Stimulated activated CD8-positive, alpha-beta memory T cell treated with anti-CD3 and anti-CD28 coated beads, Interleukin-4, amount 100 ng/mL, for 1 hour (primary cell): ENCODE measurements at places on chromosomes 2 and 18.

DNA sequence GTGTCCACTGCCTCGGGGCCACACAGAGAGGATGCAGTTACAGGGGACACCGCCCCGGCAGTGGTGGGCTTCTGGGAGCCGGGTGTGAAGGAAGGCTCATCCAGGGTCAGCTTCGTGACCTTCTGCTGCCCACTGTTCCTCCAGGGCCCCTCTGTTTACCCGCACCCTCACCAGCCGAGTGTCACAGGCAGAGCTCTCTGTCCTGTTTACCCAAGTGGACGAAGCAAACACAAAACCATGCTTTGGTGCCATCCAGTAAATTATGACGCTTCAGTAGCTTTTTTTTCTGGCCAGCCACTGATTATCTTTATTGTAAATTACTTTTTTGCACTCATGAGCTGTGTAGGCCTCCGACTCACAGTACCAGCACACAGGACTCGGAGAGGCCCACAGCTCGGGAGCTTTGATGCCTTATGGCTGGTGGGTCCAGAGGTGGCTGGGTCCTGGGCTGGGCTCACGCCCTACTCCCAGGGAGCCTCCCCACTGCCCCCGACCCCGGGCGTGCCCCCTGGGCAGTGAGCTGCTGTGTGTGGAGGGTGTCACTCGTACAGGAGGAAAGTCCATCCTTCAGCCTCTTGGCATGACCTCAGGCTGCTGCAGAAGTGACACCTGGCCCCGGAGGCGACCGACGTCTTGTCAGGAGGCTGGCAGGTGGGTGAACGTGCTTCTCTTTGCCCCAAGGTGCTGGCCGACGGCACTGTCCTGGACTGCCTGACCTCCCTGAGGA, 9.8 kb downstream of the D2HGDH start:
- no peak for DNase-seq

GRCh38 chr2:172513935-172514586, 41.8 kb upstream of the PDK1 start:
- no peak for DNase-seq

DNA sequence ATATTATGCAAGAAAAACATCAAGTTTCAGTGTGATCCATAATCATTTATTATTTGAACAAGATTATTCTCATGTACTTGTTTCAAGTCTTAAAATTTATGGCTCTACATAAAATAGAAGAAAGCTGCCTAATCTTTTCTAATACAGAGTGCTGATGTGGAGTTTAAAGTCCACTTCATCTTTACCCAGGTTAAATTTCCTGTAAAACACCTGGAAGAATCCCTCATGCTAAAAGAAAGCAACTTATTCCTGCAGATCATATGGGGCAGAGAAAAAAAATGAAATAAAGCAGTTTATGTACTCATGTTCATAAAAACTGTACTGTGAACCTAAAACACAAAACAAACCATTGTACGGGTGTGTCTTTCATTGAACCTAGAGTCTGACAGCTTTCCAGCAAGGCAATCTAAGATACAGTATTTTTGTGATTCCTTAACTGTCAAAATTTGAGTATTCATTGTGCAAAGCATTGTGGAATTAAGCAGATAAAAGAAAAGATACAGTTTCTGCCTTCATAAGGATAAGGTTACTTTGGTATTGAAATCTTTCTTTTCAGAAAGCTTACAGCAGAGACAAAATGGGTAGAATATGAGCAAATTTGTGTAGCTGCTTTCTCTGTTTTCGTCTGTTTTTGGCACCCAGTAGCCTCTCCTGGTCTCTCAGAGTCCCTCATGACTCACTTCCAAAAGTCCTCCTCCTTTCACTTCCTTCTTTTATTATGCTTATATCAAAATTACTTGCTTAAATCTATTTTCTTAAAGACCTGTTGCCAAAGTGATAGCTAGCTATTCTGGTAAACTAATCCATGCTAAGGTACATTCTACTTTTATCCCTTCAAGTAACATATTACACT, 26.9 kb upstream of the GLS start:
- no peak for DNase-seq

- DNase-seq: no peak
Observed at GRCh38 chr2:219001577-219002394, 8.6 kb upstream of the CRYBA2 start.

DNA sequence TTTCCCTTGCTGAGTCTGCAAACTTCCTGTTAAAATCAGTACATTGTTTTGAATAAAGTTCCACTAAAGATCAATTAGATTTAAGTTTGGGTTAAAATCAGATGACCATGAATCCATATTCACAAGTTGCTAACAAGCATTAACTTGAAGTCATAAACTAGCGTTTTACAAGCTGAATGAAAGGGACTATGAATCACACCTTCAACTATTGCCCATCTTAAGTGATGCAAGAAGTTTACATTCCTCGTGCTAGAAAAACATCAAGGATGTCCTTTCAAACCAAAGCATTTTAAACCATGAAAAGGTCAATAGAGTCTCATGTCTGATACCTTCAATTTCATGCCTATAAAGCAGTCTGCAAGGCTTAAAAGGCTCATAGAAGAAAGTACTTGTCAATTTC, 257.2 kb upstream of the SYT4 start:
- DNase-seq: no peak

DNA sequence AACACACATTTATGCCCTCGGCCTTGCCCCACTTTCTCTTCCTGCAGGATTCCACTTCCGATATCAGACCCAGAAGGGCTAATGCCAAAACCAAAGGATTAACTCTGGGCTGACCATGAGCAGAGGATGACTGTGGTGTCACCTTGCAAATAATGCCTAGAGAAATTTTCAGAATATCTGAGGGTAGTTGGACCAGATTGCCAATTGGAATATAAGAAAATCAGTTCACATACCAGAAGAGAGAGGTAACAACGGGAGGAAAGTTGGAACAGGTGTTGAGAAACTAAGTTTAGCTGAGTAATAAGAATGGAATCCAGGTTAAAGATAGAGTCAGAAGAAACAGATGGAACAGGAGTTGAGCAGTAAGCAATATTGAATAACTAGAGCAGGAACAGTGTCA, 232.7 kb upstream of the UBE2E3 start:
- no peak for DNase-seq

GRCh38 chr2:236536727-236537398, 32.8 kb upstream of the ACKR3 start:
- DNase-seq: peak; percentile 41

DNA sequence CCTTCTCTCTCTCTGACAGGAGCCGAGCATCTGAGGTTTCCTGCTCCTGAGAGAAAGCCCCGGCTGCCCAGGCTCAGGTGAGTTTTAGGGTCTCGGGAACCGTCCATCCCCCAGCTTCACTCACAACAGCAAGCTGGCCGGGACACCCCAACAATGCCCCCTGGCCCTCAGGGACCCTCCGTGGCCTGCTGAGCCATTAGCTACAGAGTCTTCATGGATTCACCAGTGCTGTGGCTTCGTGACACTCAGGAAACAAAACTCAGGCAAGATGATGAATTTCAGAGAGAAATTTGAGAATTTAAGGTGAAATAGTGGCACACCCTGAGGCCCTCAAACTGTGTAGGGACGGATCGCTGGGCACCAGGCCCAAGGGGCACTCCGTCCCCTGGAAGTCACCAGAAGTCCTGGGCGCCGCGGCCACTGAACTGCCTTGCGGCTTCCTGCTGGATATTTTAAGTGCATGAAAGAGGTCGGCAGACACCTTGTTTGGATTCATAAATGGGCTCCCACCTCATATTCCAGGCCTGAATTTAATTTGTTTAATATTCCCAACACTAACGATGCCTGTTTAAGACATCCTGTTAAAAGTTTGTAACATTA, 368.3 kb upstream of the SALL3 start:
- DNase-seq: no peak

GRCh38 chr2:69163109-69163508, 150.1 kb downstream of the ANTXR1 start:
- no peak for DNase-seq

- no peak for DNase-seq
Observed at GRCh38 chr2:68997401-68997800, 15.6 kb upstream of the ANTXR1 start.

GRCh38 chr18:23460285-23461273, 7.5 kb downstream of the RIOK3 start:
- no peak for DNase-seq

- DNase-seq: no peak
Observed at GRCh38 chr18:78915446-78916008, 64.1 kb upstream of the SALL3 start.

GRCh38 chr2:223041527-223042109, 10.4 kb upstream of the KCNE4 start:
- DNase-seq: no peak
